ENCODE measurements at places on chromosomes 7 and 10.

DNA sequence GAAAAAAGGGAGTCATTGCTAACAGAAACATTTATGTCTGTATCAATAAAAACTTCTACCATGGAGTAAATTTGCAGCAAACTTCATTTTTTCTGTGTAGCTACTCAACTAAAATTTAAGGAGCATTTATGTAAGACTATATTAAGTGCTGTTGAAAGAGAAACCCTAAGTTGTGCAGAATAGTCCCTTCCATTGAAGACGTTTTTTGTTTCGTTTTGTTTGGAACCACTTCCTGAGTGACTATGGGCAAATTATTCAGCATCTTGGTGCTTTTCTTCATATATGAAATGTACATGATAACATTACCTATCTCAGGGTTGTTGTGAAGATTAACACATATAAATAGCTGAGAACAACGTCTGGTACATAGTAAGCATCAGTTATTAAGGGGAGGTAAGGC is 24.3 kb downstream of the SEM1 start:
- DNase-seq = no peak

DNA sequence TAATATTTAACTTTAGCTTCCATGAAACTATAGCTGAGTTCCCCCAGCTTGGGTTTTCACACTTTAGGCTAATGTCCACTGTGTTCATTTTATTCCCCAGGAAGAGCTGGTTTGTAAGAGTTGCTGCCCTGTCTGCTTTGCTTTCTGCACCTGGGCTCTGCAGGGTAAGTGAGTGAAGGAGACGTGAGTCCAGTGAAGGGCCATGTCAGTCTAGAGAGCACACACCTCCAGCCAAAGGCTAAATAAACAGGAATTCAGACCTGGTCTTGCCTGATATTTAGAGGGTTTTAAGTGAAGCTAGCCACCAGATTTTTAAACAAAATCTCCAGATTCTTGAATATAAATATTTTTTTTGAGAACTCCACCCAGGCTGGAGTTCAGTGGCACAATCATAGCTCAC is 24.5 kb upstream of the FZD1 start:
- no peak for DNase-seq

DNA sequence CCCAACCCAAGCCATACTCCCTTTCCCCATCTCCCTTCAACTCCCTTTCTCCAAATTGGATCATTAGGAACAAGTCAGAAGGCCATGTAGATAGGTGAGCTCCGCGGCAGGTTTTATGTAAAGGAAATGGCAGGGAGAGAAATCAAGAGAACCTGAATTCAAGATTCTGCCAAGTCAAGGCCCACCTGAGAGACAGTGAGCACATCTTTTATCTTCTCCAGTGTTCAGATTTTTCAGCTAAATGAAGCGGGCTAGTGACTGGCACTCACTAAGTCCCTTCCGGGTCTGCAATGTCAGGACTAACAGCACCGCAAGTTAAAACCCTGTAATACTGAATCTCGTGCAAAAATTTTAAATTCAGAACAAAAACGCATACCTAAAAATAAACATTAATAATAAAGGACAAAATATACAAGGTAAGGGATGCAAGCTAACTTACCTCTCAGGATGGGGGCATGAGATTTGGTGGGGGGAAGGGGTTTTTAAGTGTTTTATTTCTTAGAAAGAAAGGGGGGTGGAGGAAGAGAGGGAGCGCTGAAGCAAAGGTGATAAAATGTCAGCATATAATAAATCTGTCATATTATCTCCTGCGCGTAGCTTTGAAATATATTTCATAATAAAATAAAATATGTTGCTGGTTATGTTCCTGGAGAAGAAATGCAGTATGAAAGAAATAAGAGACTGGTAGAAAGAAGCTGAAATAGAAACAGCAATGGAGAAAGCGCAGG is 17.6 kb downstream of the TCAF1 start:
- DNase-seq = no peak

- no peak for DNase-seq
Measured at GRCh38 chr7:5997210-5997808, 11.5 kb downstream of the PMS2 start.

- no peak for DNase-seq
Measured at GRCh38 chr10:5411941-5412276, 448 bp upstream of the NET1 start.

- no peak for DNase-seq
Measured at GRCh38 chr7:138900035-138900828, 81.0 kb downstream of the KIAA1549 start.

GRCh38 chr7:57414852-57415251 is 35.1 kb upstream of the ZNF716 start:
- no peak for DNase-seq

DNA sequence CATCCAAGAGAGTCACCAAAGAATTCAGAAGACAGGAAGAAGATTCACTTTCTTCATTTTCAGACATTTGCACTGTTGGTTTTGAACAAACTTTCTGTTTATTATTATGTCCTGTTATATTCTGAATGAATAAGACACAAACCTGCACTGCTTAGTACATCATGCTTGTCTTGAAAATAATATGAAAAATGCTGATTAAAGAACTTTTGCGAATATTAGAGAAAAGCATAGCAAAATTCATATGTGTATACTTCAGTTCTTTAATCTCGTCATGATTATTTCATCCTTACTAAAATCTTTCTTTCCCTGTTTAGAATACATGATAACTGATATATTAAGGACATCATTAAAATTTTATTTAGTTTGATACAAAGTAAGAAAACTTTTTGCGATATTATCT is 504.1 kb downstream of the POM121L12 start:
- no peak for DNase-seq

DNA sequence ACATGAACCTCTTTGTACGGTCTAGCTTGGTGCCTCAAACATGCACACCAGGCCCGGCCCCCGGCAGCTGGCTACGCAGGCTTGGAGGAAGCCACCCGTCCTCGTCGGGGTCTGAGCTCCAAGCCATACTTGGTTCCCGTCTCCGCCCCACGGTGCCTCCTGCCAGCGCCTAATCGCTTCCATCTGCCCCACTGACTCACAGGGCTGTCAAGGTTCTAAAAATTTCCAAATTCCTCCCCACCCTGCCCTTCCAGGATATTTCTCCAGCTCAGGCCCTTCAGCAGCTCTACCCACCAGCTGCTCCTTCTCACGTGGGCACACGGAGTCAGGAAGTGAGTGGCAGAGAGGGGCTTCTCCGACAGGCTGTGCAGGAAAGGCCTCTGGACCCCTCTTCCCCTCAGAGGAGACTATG is 38.8 kb downstream of the TMEM270 start:
- DNase-seq = no peak

- no peak for DNase-seq
Measured at GRCh38 chr7:41436139-41436538, 266.8 kb downstream of the INHBA start.

- no peak for DNase-seq
Measured at GRCh38 chr10:46541735-46542566, 14.5 kb downstream of the GPRIN2 start.

DNA sequence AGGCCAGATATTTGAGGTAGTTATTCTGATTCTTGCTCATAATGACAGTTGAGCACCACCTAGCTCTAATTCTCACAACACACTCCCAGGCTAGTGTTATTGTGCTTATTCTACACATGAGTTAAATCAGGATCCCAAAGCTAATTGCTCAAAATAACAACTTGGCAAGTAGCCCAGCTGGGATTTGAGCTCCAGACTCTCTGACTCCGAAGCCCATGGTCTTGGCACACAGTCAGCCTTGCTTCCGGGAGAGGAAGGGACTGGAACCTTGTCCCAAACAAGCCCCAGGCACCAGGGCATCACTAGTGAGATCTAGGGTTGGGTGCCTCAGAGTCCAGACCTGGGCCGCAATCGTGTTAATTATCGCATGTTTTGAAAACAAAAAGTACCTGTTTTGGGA is 101.4 kb downstream of the GPAM start:
- no peak for DNase-seq

- DNase-seq = no peak
Measured at GRCh38 chr7:117776224-117776623, 97.0 kb downstream of the CTTNBP2 start.

- DNase-seq = no peak
Measured at GRCh38 chr7:112272921-112273561, 66.5 kb downstream of the ZNF277 start.

- DNase-seq = no peak
Measured at GRCh38 chr7:107966711-107967110, 36.2 kb downstream of the LAMB1 start.

DNA sequence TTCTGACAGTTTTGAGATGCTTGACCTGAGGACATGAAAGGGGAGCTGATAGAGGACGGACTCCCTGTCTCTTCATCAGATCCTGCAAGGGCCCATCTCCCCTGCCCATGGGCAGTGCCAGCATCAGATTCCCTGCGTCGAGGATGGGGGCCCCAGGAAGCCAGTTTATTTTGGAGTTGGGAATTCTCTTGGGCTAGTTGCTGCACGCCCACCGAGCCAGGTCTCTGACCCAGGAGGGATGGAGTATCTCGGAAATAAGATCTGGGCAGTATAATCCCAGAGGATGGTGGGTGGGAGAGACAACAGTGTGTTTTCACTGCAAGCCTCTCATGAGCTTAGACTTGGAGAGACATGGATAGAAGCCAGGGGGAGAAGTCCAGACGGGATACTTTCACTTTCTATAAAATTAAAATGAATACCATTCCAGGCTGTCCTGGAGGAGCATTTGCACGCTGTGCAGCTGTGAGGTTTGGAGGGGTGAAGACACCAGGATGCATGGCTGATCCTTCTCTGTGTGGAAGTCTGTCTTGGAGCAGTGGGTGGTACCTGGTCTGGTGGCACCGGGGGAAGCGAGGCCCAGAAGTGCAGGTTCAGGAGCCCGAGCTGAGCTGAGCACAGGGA is 25.8 kb downstream of the DOCK1 start:
- no peak for DNase-seq

- no peak for DNase-seq
Measured at GRCh38 chr10:126417220-126417825, 29.0 kb upstream of the ADAM12 start.

DNA sequence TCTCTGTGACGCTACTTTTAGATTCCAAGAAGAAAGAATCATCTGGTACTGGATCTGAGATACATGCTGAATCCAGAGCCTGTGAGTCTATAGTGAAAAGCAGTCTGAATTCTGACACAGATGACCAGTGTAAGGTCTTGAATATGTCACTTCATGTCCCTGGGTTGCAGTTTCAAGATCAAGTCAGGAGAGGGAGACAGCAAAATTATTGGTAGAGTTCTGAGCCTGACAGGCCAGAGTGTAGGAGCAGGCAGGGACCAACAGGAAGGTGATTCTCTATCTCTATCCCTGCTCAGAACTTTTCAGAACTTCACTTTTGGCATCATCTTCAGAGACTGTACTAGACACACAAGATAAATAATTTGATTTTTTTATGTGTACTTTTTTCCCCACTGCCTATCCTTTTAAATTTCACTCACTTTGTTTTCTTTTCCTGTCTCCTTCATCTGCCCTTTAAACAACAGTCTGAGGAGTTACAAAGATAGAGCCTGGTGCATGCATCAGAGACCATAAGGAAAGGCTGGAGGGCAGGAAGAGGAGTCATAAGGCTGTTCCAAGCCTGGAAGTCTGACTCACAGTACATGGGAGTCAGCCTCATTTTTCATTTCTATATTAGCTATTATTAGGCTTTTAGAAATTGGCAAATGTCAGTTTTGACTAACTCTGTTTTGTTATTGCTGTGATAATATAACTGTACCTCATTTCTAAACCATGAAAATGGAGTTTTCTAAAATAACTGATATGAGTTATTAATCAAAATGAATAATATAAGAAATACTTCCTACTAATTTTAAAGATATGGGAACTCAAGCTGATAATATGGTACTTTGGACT is 120.2 kb upstream of the TMEM229A start:
- DNase-seq = no peak

GRCh38 chr10:132974249-132974796 is 32.0 kb upstream of the CFAP46 start:
- DNase-seq = no peak

- DNase-seq = no peak
Measured at GRCh38 chr7:16080131-16080530, 341.2 kb downstream of the CRPPA start.

- no peak for DNase-seq
Measured at GRCh38 chr7:27930910-27931476, 191.0 kb downstream of the TAX1BP1 start.

- DNase-seq = no peak
Measured at GRCh38 chr7:120273476-120273975, 551 bp downstream of the KCND2 start.
